ENCODE measurements at places on chromosomes 5 and 9.
A peak's percentile ranks its signal among the peaks of the same experiment; 100 is the strongest.

DNA sequence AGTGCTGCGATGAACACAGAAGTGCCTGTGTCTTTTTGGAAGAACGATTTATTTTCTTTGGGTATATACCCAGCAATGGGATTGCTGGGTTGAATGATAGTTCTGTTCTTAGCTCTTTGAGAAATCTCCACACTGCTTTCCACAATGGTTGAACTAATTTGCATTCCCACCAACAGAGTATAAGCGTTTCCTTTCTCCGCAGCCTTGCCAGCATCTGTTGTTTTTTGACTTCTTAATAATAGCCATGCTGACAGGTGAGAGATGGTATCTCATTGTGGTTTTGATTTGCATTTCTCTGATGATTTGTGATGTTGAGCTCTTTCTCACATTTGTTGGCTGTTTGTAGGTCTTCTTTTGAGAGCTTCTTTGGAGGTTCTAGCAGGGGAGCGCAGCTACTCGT lies 134.6 kb downstream of the TENT4A start:
- no peak for DNase-seq

- peak; percentile 12 for DNase-seq
Observed at GRCh38 chr9:23850242-23850689, 24.2 kb upstream of the ELAVL2 start.

DNA sequence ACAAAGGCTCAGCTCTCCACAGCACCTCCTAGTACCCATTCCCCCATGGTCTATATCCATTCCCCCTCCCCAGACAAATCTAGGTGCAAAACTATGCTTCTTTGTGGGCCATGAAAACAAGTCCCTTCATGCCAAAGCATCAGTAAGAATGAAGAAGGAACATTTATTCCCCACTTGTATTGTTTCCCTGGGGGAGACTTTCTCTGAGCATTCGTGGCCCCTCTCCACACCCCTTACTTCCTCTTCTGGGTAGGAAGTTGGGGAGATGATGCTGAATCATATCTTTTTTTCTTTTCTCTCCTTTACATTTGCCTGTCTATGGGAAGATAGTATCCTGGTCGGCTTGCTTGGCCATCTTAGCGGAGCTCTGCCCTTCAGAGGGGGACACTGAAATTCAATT lies 246.8 kb downstream of the NSG2 start:
- DNase-seq: no peak

GRCh38 chr5:142246258-142246657 lies 78.6 kb downstream of the SPRY4 start:
- DNase-seq: no peak

- DNase-seq: no peak
Observed at GRCh38 chr9:79610791-79611614, 39.2 kb downstream of the TLE4 start.

DNA sequence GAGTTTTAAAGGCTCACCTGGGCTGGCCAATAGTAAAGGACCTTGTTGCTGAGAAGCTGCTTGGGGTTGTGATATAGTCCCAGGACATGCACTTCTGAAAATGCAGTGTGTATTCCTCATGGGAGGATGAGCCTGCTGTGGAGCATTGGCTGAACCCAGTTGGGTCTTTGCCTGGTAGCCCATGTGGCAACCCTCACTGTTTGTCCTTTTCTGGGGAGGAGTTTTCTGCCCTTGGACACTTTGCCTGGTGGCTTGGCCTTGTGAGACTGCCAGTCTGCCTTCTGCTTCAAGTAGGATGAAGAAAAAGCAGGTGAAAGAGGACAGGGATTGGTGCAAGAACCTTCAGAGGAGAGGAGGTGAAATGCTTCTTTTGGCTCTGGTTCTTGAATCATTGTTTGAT lies 4.0 kb downstream of the TENT4A start:
- DNase-seq: no peak

- no peak for DNase-seq
Observed at GRCh38 chr5:137470921-137471220, 28.3 kb downstream of the SPOCK1 start.

DNA sequence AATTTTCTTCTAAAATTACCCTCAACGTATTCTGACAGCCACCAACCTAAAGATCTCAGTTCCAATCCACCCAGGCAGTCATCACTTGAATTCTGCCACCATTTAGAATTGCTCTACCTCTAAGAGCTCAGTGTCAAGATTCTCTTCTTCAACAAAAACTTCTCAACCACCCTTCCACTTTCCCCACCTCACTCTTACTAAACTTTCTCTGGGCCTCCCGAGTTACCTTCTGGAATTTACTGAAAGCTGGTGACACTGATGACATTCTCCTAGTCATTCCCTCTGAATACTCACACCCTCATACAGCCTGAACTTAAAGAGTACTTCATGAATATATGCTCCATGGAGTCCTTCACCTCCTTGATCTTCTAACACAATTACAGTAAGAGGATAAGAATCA lies 209.5 kb downstream of the TSSK1B start:
- no peak for DNase-seq

GRCh38 chr5:138275379-138275782 lies 960 bp upstream of the GFRA3 start:
- no peak for DNase-seq

GRCh38 chr5:174145821-174146220 lies 100.3 kb downstream of the NSG2 start:
- no peak for DNase-seq

DNA sequence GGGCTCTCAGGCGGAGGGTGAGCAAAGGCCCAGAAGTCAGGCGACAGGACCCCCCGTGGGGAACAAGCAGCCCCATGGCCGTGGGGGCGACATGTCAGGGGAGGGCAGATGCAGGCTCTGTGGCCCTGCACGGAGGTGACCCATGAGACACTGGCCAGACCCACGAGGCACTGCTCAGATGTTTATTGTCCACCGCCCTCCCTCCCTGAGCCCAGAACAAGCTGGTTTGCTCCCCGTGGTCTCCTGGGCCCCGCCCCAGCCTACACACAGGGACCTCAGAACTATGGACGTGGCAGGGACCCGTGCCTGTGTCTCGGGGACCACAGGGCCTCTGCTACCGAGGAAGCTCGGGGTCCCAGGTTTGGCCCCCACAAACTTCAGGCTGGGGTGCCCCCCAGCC lies 1.9 kb downstream of the FUT7 start:
- DNase-seq: no peak

GRCh38 chr9:89536145-89536574 lies 38.2 kb upstream of the SEMA4D start:
- no peak for DNase-seq

- DNase-seq: no peak
Observed at GRCh38 chr5:111731638-111732037, 25.4 kb downstream of the NREP start.

GRCh38 chr5:130286971-130287370 lies 382.7 kb downstream of the CHSY3 start:
- DNase-seq: no peak

- no peak for DNase-seq
Observed at GRCh38 chr9:88661759-88662158, 126.8 kb downstream of the NXNL2 start.

DNA sequence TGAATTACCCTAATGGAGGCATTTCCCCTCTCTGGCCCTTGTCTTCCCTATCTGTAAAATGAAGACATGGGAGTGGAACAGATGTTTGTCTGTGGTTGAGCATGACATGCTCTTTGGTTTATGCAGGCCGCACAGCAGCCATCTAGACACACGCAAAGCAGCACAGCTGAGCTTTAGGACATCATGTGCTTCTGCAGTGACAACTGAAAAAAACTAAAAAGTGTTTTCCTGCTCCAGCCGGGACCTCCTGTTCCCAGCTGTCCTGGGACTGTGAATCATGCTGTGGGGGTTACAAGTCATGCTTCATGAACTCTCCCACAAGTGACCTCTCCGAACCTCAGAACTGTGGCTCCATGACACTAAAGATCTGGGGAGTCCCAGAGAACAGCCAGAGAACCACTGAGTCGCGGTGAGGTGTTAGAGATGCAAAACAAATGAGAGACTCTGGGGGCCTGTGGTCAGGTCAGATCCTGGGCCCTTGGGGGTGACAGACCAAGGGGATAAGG lies 1.7 kb downstream of the SMIM3 start:
- no peak for DNase-seq

DNA sequence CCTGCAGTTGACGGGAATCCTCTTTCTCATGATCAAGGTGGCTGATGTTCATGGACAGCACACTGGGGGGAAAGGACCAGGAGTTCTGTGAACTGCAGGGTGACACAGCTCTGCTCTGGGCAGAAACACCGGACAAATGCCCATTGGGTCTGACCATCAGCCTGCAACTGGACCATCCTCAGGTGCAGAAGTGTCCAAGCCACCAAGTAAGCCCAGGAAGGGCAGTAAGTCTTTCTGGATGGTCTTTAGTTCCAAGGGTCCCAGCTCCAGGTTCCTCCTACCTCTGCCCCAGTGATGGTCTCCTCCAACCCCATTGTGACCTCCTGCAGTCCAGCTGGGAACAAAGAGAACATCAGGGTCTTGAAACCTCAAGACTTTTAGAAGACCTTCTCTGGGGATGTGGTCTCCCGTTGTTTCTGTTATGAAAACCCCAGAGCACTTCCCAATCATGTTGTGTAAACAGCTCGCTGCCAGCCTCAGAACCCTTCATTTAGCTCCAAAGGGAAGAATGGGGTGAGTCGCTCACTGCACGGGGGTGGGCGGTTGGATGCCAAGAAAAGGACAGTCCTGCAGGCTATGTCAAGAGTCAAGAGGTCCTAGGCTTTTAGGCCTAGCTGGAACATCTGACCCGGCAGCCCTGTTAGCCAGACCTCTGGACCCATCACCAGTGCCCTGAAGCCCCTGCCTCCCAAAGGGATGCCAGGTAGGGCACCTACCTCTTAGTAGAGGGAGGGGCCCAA lies 41.8 kb upstream of the TCF7 start:
- DNase-seq: no peak

DNA sequence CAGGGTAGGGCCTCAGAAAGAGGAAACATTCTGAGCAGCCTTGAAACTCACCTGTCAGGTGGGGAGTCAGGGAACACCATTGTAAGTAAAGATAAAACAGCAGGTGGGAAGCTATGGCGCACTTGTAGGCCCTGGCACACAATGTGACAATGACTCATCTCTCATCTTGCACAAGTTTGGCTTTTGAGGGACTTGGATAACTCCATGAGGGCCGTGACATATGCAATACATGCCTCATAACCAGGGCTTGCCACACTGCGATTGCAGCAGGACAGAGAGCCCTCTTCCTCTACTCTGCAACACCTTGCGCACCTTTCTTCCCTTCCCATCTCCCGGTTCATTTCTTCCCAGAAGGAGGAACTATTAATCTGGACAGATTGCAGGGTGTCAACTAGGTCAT lies 144.9 kb downstream of the CEP120 start:
- DNase-seq: no peak

- no peak for DNase-seq
Observed at GRCh38 chr5:5326115-5326758, 96.2 kb upstream of the ICE1 start.

- DNase-seq: no peak
Observed at GRCh38 chr5:56580864-56581263, 234.5 kb upstream of the MAP3K1 start.

- DNase-seq: no peak
Observed at GRCh38 chr5:54673523-54674225, 156.1 kb downstream of the SNX18 start.

- no peak for DNase-seq
Observed at GRCh38 chr5:41951224-41951623, 26.1 kb downstream of the FBXO4 start.

- DNase-seq: no peak
Observed at GRCh38 chr5:141691286-141691866, 9.3 kb upstream of the ARAP3 start.

- no peak for DNase-seq
Observed at GRCh38 chr5:150443242-150444075, 6.1 kb downstream of the RPS14 start.

DNA sequence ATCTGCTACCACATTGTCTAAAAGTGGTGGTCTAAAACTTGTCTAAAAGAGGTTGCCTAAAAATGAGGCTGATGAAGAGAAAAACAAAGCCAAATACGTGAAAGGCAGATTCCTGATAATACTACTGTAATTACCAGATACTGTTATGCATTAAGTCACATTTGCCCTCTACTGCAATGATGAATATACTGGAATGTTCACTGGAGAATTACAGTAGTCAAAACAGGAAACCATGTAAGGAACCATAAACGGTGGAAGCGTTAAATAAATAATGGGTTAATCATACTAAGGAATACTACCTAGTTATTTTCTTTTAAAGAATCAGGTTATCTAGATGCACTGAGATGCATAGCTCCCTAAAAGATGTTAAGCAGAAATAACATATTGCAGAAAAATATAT lies 201.3 kb downstream of the MCTP1 start:
- DNase-seq: no peak

DNA sequence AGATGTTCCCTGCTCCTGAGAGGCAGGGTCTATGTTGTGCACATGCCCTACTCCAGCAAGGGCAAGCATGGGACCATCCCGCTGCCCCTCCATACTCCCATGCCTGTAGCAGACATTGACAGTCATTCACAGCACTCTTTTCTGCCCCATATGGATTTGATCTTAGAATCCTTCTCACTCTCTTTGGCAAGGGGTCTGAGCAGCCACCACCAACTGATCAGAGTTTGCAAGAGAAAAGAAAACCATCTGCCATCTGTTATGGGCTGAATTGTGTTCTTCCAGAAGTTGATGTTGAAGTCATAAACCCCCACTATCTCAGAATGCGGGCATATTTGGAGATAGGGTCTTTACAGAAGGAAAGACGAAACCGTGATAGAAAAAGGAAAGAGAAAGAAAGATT lies 315.1 kb upstream of the CLINT1 start:
- DNase-seq: no peak

DNA sequence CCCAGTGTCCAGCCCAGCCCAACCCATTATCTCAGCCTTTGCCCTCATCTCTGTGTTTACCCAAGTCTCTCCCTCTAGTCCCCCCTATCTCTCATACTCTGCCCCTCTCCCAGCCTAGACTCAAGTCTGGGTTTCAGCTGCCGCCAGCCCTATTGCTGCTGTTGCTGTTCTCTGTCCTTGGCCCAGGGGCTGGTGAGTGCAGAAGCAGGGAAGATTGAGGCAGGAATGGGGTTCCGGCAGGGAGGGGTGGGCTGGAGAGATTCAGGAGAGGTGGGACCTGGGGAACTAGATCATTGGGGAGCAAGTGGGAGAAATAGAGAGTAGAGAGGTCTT lies 702 bp downstream of the TMEM8B start:
- DNase-seq: no peak

DNA sequence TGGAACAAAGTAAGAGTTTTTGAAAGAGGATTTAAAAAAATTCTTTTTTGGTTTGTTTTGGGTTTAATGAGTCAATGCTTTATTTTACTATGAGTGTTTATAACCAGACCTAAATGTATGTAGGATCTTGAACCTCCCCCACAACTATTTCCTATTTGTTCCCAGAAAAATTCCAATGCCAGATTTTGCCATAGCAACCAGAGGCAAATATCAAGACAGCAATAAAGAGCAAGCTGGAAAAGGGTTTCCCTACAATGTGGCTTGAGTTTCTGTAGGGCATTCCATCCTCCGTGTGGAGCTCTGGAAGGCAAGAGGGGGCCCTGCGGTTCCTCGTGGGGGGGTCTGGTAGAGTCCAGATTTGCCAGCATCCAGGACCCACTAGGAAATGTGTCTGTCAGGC lies 27.8 kb upstream of the GDNF start:
- no peak for DNase-seq

DNA sequence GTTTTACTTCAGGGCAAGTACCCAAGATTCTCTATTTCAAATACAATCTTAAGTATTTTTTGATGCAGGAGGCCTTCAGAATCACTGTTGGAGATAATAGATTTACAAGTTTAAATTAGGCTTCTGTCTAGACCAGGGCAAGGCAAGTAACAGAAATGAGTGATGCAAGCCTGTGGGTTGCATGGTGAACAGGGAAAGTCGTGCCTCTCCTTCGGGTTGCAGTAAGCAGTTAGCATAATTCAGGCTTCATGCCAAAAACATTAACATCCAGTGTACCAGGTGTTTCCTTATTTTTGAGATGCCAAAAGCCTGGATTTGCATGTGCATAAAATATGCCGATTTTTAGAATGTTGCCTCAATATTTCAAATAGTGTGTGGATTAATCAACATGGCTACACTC lies 369.0 kb downstream of the CAAP1 start:
- no peak for DNase-seq

Data from NCI-H1105 (cell line).